ENCODE measurements at places on chromosomes 3 and 15.

- DNase-seq, result no peak
Measured at GRCh38 chr15:57221134-57221533, 155.2 kb upstream of the CGNL1 start.

GRCh38 chr3:13252207-13252606 lies 167.9 kb downstream of the NUP210 start:
- no peak for DNase-seq

- DNase-seq, result no peak
Measured at GRCh38 chr3:62601238-62602070, 228.1 kb upstream of the FEZF2 start.

GRCh38 chr3:64207289-64208080 lies 17.8 kb downstream of the PRICKLE2 start:
- DNase-seq, result no peak

DNA sequence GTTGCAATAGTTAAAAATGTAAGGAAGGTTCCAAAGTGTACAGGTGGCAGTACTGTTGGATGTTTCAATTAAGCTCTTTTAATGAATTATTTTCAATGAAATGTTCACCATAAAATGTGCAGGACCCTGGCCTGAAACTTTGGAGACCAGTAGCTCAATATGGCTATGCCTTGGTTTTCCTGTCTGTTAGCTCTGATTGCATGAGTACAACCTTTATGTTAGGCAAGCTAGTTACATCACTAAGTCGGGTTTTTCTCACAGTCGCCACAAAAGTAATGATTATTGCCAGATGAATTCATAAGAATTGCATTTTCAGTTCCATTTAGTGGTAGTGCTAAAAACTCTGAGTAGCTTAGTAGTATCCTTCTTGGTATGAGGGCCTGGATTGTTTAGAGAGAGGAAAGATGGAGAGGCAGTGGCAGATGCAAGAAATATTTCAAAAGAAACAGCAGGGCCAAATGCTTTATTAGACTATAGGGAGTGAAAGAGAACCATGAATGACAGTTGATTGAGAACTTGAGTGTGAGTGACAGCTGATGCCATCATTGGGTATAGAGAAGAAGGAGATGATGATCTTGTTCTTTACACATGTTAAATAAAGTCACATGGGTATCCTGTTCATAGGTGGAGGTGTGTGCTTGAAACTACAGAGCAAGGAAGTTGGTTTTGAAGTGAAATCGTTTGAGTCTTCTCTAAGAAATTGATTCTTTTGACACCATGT lies 109.5 kb downstream of the AKAP13 start:
- DNase-seq, result no peak

DNA sequence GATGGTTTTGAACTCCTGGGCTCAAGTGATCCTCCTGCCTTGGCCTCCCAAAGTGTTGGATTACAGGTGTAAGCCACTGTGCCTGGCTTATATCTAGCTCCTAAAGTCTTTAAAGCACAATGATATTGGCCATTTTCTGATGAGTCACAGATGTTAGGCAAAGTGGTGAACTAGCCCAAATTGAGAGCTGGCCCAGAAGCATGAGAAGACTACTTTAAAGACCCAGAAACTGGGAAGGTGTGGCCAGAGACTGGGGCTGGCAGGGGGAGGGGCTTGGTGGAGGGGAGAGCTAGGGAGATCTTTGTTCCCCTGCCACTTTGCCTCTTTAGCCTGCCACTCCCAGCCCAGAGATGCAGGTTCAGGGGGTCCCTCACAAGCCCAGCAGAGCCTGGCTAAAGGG lies 21.6 kb downstream of the CHRNA3 start:
- no peak for DNase-seq

DNA sequence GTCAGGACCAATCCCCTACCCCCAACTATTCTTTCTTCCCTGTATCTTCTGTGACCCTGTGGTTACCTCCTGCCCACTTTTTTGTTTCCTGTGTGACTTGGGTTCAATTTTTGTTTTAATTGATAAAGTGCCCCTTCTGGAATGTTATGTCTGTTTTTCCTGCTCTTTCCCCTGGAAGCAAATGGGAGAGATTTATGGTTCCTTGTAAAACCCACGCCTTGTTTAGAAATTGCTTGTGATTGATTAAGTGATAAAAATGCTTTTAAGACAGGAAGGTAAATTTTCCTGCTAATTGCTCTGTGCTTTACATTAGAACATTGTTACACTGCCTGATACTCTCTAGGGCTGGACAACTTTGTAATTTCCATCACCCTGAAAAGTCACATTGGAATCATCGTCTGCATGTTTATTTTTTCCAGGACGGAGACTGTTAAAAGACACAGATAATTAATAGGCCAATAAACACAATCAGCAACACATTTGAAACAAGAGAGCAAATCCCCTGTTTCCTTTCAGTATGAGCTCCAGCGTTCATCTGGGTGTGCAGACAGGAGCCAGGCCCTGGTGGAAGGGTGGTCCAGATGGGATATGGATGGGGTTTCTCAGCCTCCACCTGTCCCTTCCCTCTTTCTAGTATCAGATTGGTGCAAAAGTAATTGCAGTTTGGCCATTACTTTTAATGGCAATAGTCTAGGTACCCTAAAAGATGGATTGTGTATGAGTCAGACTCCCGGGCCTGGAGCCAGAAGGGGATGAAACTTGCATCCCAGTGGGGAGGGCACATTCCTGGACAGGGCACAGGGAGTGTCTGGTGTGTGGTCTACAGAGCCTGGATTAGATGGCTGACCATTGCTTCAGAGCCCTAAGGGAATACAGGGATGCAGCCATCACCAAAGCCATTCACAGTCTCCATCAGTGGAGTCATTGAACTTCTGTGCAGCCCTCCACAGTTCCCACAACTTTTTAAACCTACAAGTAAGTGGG lies 58.1 kb upstream of the AGBL1 start:
- DNase-seq, result no peak

- no peak for DNase-seq
Measured at GRCh38 chr3:13273604-13274105, 146.5 kb downstream of the NUP210 start.

- no peak for DNase-seq
Measured at GRCh38 chr3:141147657-141148056, 84.0 kb upstream of the PXYLP1 start.

GRCh38 chr15:81133782-81134461 lies at the start of gene CFAP161:
Gene CFAP161 (plus strand): TSS chr15:81134270. CDS start chr15:81134330, 60 bp downstream.
- no peak for DNase-seq

DNA sequence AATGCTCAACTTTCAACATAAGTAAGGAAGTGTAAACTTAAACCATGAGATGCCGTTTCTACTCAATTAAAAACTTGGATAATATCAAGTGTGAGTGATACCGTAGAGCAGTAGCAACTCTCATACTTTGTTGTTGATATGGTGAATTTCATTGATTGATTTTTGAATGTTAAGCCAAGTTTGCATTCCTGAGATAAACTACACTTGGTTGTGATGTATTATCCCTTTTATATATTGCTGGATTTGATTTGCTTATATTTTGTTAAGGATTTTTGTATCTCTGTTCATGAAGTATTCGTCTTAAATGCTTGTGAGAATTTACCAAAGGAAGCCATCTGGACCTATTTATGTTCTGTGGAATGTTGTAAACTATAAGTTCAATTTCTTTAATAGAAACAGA lies 21.7 kb downstream of the SLMAP start:
- no peak for DNase-seq
